SHP77 treated with DMSO at 0.1 percent for 48 hours (cell line): ENCODE measurements at places on chromosomes 11 and 22.

GRCh38 chr11:113153847-113154246, 160.5 kb upstream of the TTC12 start:
- no peak for DNase-seq

DNA sequence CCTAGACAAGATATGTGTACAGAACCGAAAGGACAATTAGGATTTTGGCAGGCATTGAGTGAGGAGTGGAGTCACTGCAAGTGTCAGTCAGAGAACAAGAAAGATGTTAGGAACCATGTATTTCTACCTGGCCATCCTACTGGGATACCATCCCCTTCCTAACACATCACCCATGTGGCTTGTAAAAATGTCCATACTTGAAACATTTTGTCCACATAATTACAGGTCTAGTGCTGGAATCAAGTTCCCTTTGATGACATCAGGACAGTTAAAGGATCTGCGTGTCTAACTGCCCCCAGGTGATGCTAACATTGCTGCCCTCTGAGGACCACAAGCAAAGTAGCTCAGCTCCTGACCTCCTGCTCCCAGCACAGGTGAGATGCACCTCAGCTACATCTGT, 31.9 kb upstream of the GGTLC2 start:
- DNase-seq = no peak

- no peak for DNase-seq
Measured at GRCh38 chr11:2088746-2089535, 50.2 kb downstream of the IGF2 start.

- no peak for DNase-seq
Measured at GRCh38 chr11:96061069-96061468, 137.2 kb upstream of the MTMR2 start.
